GM12865 (cell line): ENCODE measurements at places on chromosomes 1 and 21.

- DNase-seq: no peak
These were observed 8.2 kb downstream of the HCRTR1 start for GRCh38 chr1:31625561-31626222.

DNA sequence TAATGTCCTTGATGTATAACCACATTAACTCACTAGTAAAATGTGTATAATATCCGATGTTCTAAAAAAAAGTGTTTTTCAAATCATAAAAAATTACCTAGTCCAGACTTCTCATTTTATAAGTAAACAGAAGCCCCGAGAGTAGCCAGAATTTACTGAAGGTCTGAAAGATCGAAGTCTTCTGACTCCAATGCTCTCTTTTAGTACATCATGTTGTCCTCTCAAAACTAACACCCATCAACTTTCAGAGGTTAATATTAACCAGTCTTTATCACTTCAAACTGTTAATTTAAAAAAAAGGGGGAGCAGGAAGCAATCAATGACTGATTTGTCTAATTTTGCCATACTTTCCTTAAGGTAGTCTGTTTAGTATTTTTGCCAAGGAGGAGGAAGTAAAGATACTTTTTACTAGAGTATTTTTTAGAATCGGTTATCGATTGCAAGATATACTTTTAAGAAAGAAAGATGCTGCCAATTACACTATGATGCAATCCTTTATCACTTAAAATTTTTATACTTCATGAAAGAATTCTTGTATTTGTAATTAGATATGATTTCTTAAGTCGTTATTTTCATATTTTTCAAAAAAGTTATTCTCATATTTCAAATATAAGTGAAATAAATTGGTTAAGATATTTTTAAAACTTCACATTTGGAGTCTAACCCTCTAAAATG is 25.5 kb downstream of the CCDC18 start:
- no peak for DNase-seq

DNA sequence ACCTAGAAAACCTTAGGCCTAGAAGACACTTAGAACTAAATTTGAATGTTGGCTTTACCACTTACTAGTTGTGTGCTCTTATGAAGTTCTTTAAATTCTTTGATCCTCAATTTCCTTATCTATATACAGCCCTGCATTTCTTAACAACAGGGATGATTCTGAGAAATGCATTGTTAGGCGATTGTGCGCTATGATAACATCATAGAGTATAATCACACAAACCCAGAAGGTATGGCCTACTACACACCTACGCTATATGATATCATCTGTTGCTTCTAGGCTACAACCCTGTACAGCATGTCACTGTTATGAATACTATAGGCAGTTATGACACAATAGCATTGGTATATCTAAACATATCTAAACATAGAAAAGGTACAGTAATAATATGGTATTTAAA is 137.4 kb downstream of the CHD1L start:
- DNase-seq: no peak

DNA sequence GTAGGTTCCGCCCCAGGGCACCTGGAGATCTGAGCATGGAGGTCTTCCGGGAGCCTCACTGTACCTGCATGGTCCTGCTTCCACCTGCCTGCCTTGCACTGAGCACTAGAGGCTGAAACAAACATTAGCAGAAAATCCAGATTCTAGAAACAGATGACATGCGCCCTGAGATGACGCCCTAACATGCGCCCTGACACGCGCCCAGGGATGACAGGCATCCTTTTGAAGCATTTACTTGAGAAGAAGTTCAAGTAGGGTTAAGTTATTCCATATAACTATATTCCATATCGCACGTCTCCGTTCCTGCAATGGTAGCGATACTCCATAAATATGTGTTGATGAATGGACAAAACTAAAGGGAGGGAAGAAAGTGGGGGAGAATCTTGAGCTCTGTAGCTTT is 13.7 kb downstream of the ACTA1 start:
- no peak for DNase-seq

DNA sequence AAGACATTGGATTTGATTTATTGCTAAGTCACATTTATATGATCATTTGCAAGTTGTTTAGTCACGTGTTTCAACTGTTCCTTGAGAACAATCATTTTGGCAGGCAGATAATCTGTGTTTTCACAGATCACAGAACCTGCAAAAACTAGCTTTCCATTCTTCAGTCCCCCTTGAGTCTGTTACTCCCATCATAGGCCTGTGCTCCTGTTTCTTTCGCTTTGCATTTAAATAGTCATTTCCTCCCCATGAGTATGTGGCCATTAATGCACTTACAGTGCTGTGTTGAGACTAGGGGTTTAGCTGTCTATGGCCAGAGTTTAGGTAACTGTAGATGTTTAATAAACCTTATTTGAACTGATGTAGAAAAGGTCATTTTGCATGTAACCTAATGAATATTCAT is 214.5 kb downstream of the PATJ start:
- DNase-seq: no peak

- no peak for DNase-seq
These were observed 21.1 kb upstream of the EPHB2 start for GRCh38 chr1:22689505-22689904.

DNA sequence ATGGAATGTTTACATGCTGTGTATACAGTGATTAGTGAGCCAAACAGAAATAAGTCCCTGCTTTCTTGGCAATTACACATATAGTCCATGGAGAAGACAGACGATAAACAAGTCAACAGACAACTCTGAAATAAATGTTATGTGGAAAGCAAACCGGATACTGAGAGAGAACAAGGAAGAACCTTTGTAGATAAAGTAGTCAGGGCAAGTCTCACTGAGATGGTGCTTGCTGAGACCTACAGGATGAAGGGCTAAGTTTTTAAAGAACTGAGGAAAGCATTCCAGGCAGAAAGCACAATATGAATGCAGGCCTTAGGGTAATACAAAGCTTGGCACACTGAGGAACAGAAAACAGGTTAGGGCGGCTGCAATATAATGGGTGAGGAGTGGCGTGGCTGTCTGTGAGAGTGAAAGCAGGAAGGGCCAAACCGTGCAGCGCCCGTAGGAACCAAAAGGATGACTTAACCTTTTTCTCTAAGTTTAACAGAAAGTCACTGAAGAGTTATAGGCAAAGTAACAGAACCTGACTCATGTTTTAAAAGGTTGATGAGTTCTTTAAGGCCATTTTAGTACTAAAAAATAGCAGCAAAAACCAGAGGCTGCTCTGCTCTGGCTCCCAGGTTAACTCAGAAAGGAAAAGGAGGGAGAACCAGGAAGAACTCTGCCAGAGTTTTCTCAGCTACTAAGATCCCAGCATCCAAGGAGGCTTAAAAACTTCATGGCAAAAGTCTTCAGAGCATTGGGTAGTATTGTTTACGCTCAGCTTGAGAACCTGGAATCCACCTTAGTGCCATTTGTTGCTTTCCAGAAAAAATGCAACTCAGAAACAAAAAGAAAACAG is 8.7 kb upstream of the TTF2 start:
- peak; percentile 82 for DNase-seq

- peak; percentile 9 for DNase-seq
These were observed 384.3 kb downstream of the SEC16B start for GRCh38 chr1:177585302-177586220.

- peak; percentile 24 for DNase-seq
These were observed 25.0 kb downstream of the GIPC2 start for GRCh38 chr1:78070758-78071157.

DNA sequence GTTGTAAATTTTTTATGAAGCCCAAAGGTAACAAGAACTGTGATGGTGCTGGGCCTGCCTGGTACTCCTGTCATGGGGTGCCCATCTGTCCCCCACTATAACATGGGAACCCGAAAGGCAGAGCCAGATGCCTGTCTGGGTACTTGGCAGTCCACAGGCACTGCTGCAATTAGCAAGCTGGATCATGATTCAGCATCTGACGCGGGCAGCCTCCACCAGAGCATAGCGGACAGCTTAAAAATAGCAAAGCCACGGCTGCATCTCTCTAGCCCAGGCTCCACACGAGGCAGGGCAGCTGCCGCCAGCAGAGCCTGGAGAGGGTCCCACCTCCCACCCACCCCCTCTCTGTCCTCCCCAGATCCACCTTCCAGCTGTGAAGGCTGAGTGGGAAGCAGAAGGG is 22.9 kb downstream of the SUSD4 start:
- DNase-seq: no peak
